Stimulated activated CD8-positive, alpha-beta memory T cell treated with anti-CD3 and anti-CD28 coated beads, Interleukin-7, amount 100 ng/mL, for 48 hours (primary cell): ENCODE measurements at places on chromosomes 4 and X.

- DNase-seq = no peak
Measured at GRCh38 chrX:413322-414201, 26.9 kb upstream of the PPP2R3B start.

- DNase-seq = no peak
Measured at GRCh38 chrX:120768681-120769080, 107.0 kb downstream of the CT47B1 start.

- no peak for DNase-seq
Measured at GRCh38 chr4:84146300-84146959, 352.7 kb downstream of the NKX6-1 start.

DNA sequence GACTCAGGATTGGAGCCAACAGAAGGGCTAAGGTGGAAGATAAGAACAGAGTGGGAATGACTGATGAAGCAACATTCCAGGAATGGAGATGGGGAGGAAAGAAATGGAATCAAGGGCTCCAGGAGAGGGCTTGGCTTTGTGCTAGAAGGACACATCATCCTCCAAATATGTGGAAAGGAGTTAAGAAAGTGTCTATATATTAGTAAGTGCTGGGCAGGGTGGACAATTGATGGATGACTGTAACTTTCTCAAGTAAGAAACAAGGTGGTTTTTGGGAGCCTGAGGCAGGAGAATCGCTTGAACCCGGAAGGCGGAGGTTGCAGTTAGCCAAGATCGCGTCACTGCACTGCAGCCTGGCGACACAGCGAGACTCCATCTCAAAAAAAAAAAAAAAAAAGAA is 71.6 kb upstream of the NFKB1 start:
- no peak for DNase-seq

GRCh38 chr4:24642981-24643547 is 58.7 kb upstream of the DHX15 start:
- DNase-seq = no peak

GRCh38 chr4:10461091-10461849 is 4.0 kb upstream of the ZNF518B start:
- peak; percentile 51 for DNase-seq

DNA sequence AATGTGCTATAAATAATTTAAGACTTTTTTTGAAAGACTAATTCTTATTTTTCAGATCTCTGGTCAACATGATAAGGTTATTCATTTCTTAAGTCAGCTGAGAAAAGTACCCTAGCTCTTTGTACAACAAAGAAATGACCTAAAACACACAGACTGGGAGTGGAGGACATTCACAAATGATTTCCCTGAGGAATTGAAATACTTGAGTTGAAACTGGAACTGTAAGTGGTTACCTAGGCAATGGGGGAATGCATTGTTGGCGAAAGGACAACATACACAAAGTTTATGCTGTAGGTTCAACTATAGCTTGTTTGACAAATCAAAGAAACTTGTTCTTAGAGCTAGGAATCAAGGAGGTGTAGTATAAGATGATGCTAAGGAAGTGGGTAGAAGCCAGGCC is 915.5 kb downstream of the FAT4 start:
- no peak for DNase-seq

DNA sequence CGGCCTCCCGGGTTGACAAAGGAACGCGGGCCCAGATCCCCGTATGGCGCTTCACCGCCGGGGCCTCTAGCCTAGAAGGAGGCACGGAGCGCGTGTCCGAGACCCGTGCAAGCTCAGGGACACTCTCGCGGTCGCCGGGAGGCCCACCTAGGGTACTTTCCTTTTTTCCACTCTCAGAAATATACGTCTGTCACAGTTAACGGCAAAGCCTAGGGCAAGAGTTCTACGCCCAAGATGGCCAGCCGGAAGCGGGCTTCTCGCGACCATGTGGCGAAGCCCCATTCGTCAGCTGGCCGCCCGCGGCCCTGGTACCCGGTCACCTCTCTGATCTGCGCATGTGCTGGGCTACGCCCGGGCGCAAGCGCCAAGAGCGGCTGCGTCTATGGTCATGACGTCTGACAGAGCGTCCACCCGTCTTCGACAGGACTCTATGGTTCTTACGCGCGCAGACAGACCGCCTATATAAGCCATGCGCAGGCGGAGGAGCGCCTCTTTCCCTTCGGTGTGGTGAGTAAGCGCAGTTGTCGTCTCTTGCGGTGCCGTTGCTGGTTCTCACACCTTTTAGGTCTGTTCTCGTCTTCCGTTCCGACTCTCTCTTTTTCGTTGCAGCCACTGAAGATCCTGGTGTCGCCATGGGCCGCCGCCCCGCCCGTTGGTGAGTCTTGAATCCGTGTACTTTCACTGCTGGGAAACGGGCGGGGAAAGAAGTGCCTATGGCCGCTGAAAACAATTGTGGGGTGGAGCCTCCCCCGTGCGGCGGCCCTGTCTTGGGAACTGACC is at the start of gene RPL10:
Gene RPL10 (plus strand): TSS at position 490 of the 780 bp plus-strand sequence. CDS start 143 bp downstream, at position 633.
- peak; percentile 89 for DNase-seq

DNA sequence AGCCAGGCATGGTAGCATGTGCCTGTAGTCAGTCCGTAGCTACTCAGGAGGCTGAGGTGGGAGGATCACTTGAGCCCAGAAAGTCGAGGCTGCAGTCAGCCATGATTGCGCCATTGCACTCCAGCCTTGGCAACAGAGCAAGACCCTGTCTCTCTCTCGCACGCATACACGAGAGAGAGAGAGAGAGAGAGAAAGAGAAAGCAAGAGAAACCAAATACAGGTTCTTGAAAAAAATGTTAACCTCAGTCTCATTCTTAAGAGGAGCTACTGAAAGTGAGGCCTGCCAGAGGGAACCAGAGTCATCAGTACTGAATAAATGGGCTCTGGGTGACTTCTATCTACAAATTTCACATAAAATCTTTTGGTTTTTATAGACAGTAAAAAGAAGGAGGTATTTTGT is 42.9 kb downstream of the KIAA0232 start:
- no peak for DNase-seq

DNA sequence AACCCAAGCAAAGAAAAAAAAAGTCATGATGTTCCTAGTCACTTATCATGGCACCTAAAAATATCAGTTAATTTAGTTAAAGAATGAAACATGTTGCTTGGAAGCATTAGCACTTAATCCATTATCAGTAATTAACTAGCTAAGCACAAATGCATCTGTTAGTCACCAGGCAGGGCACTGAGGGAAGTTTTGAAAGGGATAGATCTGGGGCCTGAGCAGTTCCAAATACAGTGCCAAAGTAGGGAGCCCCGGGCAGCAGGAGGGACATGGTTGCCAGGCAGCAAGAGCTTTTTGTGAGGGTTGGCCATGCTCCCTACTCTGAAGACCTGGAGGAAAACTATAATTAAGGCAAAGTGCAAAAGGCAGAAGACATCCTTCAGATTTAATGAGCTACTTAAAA is 62.0 kb downstream of the PHKA1 start:
- DNase-seq = no peak

DNA sequence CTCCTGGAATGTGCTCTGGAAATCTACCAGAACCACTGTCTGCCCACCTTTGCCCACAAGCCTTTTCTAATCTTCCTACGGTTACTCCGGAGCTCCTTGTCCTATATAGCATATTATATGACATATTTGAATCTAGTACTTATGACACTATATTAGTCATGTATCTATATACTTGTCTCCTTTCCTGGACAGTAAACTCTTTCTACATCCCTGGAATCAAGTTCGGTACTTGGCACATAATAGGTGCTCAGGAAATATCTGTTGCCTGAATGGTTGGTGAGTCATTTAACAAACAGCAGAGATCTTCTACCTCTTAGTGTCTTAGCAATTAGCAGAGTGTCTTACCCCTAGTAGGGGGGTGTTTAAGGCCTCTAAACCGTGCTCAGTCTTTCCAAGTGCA is 123.6 kb downstream of the RELL1 start:
- DNase-seq = no peak
